ENCODE measurements at places on chromosomes 11 and 22.

GRCh38 chr22:32531931-32532819 is 57.6 kb downstream of the FBXO7 start:
- no peak for DNase-seq

- DNase-seq = no peak
Measured at GRCh38 chr11:2792381-2793250, 92.8 kb upstream of the KCNQ1OT1 start.

DNA sequence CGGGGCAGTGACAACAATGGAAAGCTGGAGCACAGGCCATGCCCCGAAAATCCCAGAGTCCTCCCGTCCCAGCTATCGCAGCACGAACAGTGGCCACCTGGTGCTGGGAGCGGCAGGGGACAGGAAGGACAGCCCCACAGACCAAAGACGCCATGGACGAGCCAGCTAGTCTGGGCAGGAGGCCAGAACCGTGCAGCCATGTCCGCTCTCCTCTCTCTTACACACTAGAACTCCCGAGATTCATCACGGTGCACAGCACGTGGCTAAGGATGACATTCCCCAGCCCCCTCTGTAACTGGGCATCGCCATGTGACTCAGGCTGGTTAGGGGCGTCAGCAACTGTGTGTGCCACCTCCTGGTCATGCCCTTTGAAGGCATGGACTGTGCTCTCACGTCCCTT is 4.6 kb downstream of the CDPF1 start:
- no peak for DNase-seq

- no peak for DNase-seq
Measured at GRCh38 chr11:121672630-121673487, 220.1 kb upstream of the SORL1-AS1 start.

GRCh38 chr11:28346209-28346608 is 238.0 kb downstream of the METTL15 start:
- no peak for DNase-seq

GRCh38 chr11:85307366-85307765 is 319.8 kb downstream of the DLG2 start:
- peak; percentile 11 for DNase-seq

DNA sequence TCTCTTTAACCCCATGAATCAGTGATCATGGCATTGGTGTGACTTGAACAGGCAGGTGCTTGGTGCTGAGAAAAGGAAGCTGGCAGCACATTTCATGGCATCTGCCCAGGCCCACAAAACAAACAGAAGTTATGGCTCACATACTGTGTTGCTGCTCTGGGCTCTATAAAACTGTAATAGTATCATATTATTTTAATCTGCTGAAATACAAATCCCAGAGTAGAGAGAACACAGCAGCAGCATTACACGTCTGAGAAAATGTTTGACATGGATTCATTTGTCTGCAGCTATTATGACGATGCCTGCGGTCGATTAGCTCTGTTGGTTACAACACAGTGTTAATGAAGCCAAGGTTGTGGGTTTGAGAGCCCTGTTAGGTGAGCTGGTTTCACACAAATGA is 80.8 kb downstream of the ALX4 start:
- no peak for DNase-seq

DNA sequence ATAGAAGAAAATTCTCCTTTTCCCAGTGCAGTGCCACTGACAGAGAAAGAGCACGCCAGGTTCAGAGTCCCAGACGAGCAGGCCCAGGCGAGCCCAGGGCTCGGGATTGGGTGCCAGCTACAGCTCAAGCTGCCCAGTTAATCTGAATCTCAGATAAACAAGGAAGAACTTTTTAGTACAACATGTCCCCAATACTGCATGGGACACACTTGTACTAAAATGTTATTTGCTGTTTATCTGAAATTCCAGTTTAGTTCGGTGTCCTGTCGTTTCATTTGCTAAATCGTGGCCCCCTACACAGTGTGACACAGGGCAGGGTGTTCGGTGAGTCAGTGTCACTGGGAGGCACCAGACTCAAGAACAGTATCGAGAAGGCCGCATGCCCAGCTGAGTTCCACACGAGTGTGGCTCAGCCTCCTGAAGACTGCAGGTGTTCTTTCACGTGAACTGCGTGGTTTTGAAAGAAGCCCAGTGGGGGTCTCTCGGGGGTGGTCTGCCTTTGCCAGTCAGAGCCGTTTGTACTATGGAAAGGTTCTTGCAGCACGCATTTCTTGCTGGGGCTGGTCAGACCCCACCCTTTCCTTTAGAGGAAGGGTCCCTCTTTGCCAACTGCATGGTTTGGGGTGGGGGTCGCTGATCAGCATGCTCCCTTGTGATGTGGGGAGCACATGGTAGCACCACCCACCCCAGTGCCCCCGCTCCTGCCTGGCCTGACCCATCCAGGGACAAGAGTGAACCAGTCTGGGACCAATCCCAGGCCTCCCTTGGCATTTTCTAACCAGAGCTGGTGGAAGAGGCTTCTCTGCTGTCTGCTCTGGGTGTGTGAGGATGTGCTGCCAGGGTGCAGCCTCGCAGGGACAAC is 115.6 kb upstream of the B3GAT1 start:
- DNase-seq = no peak

DNA sequence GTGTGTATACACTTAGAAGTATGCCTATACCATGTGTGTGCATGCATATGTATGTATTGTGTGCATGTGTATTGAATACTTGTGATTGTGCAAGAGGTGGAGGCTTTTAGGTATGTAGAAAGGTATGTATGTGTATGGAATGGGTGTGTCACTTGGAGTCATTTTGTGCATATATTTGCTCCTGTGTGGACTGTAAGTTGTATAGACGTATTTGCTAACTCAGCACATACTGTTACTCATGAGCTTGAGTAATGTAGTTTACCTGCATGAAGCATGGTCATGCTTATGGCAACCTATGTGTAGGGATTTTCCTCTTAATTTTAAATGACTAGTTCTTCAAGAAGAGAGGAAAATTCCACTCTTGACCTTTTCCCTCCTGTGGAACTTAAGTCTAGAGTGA is 507.6 kb upstream of the LARGE1 start:
- no peak for DNase-seq

DNA sequence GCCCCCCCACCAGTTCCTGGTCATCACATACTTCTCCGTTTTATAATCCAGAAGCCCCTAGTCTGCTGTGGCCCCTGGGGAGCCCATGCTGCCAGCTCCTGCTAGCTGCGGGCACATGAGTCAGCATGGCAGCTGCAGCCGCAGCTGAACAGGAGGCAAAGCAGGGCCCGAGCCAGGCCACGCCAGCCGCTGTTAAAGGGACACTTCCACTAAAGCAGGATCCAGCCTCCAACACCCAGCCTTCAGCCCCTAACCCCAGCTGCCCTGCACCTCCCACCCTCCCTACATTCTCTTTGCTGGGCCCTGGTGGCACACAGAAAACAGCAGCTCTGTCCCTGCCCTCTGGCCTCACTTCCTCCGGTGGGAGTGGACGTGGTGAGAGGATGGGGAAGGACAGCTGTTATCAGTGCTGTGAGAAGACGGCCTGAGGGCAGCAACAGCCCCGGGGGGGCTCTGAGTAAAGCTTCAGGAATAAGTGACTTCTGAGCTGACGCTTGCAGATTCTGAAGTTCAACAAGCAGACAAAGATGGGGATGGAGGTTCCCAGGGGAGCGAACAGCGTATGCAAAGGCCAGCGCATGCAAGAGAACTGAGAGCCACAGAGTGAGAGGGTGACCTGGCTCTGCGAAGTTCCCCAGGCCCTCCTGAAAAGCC is 688 bp upstream of the LRRC74B start:
- peak; percentile 31 for DNase-seq

DNA sequence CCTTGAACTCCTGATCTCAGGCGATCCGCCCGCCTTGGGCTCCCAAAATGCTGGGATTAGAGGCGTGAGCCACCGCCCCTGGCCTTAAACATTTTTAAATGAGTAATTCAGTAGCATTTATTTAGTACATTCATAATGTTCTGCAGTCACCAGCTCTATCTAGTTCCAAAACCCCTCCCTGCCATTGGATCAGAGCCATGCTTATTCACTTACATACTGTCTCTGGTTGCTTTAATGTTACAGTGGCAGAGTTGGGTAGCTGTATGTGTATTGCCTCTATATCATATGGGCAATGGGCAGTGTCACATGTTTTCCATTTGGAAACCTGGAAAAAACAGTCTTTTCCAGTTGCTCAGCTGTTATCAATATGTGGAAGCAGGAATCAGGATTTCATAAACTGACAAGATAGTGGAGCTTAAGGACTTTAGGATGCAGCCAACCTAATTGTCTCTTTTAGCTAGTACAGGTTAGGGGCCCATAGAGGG is 10.5 kb downstream of the COA4 start:
- no peak for DNase-seq

DNA sequence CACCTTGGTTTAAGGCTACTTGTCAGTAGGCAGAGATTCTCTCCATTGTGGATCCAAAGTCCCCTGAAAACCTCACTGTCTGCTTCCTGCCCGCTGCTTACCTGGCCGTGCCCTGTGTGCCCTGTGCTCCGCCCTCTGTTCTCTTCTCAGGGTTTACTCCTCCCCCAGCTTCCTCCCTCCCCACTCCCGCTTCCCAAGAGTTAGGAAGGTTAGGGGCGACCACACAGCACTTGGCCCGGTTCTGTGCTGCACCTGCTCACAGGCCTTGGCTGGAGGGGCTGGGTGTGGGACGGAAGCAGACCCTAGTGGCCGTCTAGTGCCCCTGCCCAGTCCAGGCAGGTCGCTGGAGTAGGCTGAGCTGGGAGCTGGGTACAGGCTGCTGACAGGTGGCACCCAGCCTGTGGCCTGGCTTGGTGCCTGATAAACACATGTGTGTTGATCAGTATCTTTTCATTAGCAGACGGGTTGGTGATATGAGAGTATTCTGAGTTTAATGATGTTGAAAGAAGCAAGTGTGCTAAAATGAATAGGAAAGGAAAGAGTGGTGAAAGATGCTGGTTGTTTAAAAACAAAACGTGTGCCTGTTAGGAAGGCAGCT is 40.5 kb downstream of the GRAMD4 start:
- DNase-seq = no peak

- DNase-seq = no peak
Measured at GRCh38 chr11:95516786-95517185, 272.8 kb downstream of the FAM76B start.

GRCh38 chr22:46802608-46803027 is 40.2 kb downstream of the TBC1D22A start:
- DNase-seq = no peak
